BE2C (cell line): ENCODE measurements at places on chromosomes 11 and 22.

GRCh38 chr11:99614352-99614751, 593.6 kb downstream of the CNTN5 start:
- no peak for DNase-seq

GRCh38 chr22:39182478-39183030, 30.1 kb upstream of the CBX7 start:
- no peak for DNase-seq

GRCh38 chr11:46208803-46209202, 68.7 kb upstream of the CREB3L1 start:
- DNase-seq = no peak

GRCh38 chr11:19838994-19839768, 126.5 kb downstream of the NAV2 start:
- no peak for DNase-seq

GRCh38 chr11:47886096-47886495, 37.9 kb upstream of the NUP160 start:
- no peak for DNase-seq
